ENCODE measurements at places on chromosomes 2 and 18.

DNA sequence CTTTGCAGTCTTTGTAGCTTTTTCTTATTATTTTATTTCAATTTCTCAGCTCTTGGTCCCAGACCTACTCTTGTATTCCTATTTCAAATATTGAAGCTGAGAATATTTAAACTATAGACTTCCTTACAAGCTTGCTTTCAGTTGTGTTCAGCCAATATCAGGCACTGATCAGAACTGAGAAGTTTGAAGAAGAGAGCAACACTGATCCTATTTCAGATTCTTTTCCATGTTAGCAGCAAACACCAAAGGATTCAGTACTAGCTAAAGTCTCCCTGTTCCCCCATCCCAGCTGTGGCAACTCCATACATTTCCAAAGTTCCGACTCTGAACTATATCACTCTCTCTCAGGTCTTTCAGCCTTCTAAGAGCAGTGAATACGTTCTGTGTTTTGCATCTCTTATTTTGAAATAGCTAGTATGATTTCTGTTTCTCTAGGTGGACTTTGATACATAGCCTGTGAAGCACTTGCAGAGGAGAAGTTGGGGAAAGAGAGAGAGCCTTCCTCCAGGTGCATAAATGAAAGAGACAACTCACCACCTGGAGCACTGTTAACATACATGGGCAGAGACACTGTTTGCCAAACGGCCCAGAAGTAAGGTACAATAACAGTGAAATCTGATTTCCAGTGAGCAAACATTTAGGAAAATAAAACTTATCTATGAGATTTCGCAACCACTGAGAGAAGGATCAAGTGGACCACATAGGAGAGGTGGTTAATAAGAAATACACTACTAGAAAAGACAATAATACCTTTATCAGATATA lies 135.0 kb upstream of the ZNF804A start:
- DNase-seq = no peak

- no peak for DNase-seq
Observed at GRCh38 chr2:58434692-58435091, 193.6 kb upstream of the FANCL start.

DNA sequence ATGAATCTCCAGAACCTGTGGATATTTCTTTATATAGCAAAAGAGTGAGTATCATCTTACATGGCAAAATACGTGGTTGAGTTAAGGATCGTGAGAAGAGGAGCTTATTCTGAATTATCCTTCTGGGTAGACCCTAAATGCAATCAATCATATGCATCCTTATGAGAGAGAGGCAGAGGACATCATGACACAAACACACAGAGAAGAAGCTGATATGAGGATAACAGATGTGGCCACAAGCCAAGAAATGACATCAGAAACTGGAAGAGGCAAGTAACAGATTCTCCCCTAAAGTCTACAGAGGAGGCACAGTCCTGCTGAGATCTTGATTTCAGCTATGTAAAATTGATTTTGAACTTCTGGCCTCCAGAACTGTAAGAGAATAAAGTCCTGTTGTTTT lies 730.2 kb upstream of the ZNF804A start:
- peak; percentile 40 for DNase-seq

- DNase-seq = no peak
Observed at GRCh38 chr2:69030800-69031428, 17.9 kb downstream of the ANTXR1 start.

- DNase-seq = no peak
Observed at GRCh38 chr2:52112141-52112540, 1080.2 kb upstream of the NRXN1 start.

DNA sequence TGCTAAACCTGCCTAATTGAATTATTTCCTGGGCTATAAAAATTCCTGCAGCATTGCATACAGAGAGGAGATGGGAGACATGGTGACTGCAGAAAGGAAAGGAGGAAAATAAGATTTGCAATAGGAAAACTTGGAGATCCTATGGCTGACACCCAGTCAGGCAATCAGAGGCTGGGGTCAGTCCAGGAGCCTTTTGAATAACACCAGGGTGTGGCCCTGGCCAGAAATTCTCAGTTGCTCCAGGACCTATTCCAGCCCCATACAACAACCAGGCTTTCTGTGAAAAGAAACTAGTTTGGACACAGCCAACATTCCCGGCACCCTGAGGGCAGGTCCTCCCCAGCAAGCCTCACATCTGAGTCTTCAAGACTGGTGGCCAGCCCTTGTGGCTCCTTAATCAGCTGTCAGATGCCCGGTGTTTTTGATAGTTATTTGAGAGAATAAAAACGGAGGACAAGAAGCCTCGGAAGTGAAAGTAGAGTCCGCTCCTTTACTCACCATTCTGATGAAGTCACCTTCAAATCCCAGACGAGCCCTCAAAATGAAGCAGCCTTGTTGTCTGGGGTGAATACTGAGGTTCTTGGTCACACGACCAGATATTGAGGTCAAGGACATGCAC lies 31.1 kb upstream of the GMCL1 start:
- peak; percentile 53 for DNase-seq

GRCh38 chr2:216474925-216475670 lies 23.5 kb upstream of the RPL37A start:
- no peak for DNase-seq

DNA sequence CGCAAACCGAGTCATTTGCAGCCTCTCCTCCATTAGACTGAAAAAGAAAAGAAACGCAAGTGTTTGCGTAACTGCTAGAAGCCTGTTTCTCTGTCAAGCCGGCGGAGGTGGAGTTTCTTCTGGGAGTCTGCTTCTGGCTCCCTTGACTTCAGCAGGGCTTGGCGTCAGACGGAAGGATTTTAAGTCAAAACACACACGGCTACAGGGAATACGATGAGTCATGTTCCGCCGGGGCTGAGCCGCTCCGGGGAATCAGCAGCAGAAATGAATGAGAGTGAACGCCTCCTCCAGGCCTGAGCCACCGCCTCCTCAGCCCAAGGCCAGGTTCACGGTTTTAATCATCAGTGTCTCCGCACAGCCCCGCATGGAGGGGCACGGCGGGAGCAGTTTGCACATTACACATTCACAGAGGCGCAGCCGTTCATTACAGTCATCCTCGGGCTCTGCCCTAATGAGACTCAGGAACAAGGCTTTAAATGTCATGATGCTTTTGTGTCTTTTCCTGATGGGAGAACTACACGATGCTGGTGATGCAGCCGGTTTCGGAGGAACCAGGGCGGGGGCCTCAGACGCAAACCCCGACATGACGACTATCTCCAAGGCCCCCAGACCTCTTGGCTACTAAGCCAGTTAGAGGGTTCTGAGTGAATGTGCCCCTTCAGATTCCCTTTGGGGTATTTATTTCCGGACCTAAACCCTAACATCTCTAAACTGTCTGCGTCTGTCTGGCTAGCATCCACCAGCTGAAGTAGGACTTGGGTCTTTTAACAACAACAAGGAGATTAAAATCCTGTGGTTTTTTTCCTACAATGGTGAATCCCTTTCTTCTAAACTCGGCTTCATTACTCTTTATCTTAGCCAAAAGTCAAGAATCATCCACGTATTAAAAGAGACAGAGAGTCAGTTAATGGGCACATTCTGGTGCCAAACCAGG lies 11.1 kb upstream of the SCG2 start:
- DNase-seq = peak; percentile 99

DNA sequence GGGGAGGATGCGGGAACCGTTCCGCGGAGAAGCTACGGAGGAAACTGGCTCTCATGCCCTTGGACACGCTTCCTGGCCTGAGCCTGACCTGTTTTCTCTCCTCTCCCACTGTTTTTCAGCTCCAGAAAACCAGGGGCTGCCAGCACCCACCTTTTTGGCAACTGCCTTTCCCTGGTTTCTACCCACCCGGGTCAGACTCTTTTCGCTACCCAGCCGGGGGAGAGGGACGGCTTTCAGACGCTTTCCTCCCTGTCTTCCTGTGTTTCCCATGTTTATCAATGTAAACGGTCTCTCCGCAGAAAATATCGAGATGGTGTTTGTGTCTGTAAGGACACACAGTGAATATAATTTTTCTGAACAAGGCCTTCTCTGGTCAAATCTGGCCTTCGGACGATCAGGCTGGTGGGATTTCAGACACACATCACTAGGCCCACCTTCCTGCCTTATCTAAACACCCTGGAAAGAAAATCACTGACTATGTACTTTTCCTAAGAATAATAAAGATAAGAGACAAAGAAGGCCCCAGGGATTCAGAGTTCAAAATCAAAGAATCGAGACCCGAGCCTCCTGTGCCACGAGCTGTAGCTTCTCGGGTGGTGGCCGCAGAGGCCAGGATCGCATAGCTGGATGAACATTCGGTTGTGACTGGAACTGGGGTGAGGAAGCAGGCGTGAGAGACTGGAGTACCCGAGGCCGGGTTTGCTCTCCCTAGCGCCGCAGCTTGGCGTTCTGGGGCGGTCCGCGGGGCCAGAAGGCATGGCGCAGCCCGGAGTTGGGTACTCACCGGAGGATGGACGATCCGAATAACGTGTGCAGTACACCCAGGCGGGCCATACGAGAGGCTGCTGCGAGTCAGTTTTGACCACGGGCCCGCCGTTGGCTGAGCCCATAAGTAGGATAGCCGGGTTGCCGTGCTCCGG lies 1.7 kb downstream of the EN1 start:
- DNase-seq = no peak

DNA sequence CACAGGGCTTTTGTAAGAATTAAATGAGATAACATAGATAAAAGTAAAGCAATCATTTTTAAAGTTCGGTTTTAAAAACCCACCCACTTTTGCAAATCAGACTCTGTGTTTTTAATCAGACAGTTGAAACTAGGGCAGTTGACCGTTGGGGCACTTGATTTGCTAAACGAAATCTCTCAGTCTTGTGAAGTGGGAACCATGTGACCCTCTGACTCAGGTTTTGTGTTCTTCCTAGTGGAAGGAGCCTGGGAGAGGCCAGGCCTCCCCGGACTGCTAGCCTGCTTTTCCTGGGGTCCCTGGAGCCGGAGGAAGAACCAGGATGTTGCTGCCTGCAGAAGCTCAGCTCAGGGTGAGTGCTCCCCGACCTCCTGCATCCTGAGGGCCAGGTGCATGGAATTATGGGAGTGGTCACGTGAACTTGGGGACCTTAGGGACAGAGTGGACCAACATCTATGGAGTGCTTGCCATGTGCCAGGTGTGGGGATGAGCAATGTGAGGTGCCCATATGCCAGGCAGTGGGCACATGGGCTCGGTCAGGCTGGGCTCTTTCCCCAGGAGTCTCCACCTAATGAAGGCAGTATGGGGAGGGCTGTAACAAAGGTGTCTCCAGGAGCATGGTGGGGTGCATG lies 3.9 kb downstream of the C2orf72 start:
- DNase-seq = no peak

GRCh38 chr2:184425083-184425482 lies 173.2 kb upstream of the ZNF804A start:
- peak; percentile 7 for DNase-seq

DNA sequence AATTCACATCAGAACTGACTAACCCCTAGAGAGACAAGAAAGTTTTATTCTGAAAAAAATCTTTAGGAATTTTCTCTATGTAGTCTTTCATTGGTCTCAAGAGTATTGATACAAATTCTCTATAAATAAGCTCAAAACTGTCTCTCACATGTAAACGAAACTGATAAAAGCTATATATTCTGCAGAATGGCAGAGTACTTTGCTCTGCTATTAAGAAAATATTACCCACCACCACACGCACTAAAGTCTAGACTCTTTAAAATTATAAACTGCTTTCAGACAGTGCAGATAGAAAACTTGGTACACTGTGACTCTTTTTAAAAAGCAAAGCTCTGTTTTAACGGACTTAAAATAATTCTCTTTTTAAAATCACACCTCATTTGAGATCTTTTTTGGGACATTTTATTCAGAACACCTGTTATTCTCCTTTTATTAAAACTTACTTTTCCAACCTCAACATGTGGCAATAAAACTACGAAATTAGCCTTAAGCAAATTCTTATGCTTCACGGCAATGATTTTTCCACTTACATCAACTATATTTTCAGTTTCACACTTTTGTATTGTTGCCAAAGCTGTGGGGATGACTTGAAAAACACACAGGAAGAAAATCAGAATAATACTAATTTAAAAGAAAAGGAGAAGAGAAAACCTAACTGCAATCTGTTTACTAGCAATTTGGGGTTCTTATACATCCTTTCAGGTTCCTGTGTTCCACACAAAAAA lies 58.0 kb downstream of the CCDC88A start:
- DNase-seq = no peak

- peak; percentile 7 for DNase-seq
Observed at GRCh38 chr18:28588884-28589549, 412.1 kb upstream of the CDH2 start.

DNA sequence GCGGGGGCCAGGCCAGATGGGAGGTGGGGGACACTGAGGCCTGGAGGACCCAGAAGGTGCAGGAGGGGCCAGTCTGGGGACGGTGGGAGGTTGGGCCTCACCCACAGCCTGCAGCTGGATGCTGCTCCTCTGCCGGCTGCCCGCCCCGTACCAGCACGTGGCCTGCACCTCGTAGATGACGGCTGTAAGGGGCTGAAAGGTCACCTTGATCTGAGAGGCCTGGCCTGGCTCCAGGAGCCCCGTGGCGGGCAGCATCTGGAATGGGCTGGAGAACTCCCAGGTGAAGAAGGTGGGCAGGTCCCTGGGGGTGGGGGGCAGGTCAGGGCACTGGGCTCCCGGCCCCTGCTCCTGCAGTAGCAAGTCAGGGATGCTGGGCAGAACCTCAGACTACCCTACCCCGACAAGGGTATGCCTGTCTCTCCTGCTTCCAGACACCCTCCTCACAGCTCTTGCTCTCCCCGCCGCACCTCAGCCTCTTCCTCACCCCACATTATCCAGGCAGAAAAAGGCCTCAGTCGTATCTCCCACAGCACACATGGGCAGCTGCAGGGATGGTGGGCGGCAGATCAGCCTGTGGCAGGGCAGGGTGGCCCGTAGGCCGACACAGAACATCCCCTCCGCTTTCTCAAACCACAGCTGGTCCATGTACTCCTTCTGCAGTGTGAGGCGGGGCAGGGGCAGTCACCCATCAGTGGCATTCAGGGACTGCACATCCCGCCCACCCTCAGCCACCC lies 10.1 kb downstream of the CFAP65 start:
- DNase-seq = no peak

GRCh38 chr18:45670281-45670962 lies 53.6 kb upstream of the SLC14A1 start:
- DNase-seq = peak; percentile 76

- no peak for DNase-seq
Observed at GRCh38 chr18:44213293-44213692, 467.4 kb upstream of the SETBP1 start.

DNA sequence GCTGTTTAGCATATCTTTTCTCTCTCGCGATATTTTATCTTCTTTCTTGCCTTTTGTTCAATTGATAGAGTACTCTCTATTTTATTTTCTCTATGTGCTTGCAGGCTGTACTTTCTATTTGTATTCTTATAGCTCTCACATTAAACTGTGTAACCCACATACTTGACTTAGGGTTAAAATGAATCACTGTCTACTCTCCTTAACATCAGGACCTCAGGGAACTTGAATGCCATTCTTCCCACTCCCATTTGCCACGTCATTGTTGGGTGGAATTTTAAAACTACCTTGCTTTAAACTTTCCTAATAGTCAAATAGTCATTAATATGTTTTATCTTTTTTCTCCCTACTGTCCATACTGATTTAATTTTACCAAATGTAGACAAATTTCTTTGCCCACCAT lies 269.7 kb downstream of the ALPK2 start:
- peak; percentile 45 for DNase-seq

- DNase-seq = no peak
Observed at GRCh38 chr2:222212571-222212970, 86.2 kb downstream of the PAX3 start.
